ENCODE measurements at places on chromosomes 13 and 19.

GRCh38 chr19:3899531-3900294 is 19.2 kb downstream of the ATCAY start:
- no peak for DNase-seq

- no peak for DNase-seq
These were observed 6.6 kb upstream of the FLT3 start for GRCh38 chr13:28106976-28107375.

DNA sequence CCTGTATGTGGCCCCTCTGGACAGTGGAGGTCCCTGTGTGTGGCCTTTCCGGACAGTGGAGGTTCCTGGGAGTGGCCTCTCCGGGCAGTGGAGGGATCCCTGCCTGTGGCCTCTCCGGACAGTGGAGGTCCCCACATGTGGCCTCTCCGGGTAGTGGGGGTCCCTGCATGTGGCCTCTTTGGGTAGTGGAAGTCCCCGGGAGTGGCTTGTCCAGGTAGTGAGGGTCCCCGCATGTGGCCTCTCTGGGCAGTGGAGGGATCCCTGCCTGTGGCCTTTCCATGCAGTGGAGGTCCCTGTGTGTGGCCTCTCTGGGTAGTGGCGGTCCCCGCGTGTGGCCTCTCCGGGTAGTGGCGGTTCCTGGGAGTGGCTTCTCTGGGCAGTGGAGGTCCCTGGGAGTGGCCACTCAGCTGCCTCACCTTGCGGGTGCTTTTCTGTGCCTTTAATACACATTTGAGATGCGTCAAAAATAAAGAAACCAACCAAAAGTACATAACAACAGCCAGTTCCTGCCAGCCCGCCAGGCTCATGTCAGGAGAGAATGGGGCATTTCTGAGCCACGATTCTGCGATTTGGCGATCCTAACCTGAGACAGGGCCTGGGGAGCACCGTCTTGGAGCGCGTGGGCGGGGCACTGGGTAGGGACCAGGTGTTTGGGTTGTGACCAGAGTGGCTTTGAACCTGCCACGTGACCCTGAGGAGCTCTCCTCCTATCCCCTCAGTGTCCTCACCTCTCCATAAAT is 194.7 kb downstream of the ZNF536 start:
- no peak for DNase-seq

DNA sequence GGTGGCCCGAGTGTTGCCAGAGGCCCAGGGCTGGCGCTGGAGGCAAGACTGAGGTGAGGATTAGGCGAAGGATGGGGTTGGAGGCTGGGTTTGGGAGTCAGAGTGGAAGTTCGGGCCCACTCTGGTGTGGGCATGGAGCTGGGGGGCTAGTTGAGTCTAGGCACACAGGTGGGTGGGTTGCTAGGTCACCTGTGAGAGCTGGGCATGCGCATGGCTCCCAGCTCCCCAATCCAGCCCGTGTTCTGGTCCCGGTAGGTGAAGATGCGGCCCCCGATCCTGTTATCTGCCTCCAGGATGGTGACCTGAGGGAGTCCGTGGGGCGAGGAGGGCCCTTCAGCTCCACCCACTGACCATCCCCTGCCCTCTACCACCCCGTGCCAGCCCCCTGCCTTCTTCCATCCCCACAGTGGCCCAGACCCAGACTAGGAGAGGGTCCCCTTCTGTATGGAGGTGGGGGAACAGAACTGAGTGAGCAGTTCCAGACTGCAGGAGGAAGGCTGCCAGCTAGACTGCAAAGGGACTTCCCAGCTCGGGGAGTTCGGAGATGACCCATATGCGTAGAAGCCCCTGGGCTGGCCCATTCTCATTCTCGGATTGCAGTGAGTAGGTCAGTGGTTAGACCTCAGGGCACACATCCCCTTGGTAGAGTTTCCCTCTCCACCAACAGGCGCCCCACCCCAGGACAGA is 1.7 kb downstream of the IL4I1 start:
- peak; percentile 64 for DNase-seq

- DNase-seq: no peak
These were observed 6.0 kb upstream of the CCNP start for GRCh38 chr19:40232479-40232878.

- DNase-seq: no peak
These were observed 752 bp downstream of the RPL18A start for GRCh38 chr19:17860331-17860992.

DNA sequence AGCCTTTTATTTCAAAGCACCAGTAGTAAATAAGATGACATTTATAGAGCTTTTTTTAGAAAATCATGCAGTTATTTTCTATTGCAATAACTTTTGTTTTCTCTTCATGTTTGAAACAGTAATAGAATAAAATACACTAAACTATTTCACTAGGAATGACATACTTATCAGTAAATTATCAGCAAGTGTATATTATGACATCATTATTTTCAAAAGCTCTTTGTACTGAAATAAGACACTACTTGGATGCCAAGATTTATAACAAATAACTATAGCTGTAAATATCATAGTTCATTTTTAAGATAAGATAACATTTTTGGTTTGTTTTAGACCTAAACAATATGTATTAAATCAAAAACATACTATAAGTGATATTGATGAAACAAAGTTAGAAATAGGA is 56.8 kb downstream of the STOML3 start:
- no peak for DNase-seq

DNA sequence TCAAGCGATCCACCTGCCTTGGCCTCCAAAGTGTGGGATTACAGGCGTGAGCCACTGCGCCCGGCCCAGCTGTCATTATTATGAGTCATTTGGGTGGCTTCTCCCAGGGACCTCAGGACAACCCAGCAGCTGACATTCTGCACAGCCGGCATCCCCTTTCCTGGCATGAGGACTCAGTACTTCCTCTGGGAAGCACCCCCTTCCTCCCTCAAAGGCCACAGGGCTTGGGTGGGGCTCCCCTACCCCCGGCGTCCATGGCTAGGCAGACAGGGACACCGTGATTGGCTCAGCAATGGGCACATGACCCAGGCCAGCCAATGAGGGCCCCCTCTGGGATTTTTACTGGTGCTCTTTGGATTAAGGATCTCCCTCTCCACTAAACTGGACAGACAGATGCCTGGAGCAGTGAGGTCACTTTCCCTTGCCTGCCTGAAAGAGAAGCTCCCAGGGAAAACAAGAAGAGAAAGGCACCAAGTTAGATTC is 6.0 kb downstream of the KANK2 start:
- no peak for DNase-seq

GRCh38 chr13:44719857-44720671 is 143.9 kb upstream of the TSC22D1 start:
- DNase-seq: no peak

- DNase-seq: peak; percentile 19
These were observed 100.3 kb upstream of the DOCK9 start for GRCh38 chr13:99078017-99078771.

- no peak for DNase-seq
These were observed 210.9 kb upstream of the SPRY2 start for GRCh38 chr13:80551650-80552497.

DNA sequence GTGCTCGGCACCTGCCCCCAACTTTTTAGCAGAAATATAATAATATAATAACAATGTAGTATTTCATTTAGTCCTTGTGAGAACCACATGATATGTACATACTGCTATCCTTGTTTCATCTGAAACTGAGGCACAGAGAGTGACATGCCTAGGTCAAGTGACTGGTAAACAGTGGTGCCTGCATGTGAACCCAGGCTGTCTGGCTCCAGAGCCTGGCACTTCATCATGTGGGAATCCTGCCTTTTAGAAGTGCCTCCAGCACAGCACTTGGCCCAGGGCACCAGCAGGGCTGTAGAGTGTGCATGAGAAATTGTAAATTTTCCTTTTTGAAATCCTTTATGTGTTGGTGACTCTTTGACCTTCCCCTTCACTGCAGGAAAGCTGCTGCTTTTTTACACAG is 27.4 kb downstream of the PRAM1 start:
- DNase-seq: no peak

GRCh38 chr13:51811920-51812451 is 8.0 kb upstream of the DHRS12 start:
- DNase-seq: no peak

DNA sequence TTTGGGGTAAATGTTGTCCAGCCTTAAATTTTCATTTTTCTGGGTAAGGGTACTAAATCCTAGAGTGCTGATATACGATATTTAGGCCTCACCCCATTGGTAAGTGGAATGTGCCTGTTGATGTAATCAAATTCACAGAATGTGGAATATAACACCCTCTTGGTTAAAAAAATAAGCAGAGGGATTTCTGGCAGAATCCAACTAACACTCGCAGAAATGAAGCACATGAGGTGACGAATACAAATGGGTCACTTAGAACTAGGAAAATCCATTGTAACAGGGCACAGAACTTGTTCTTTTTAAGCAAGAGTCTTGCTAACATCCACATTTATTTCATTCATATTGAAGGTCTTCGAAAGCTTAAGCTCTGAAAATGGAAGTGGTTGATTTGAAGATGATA is 320.3 kb downstream of the SHISA2 start:
- no peak for DNase-seq

DNA sequence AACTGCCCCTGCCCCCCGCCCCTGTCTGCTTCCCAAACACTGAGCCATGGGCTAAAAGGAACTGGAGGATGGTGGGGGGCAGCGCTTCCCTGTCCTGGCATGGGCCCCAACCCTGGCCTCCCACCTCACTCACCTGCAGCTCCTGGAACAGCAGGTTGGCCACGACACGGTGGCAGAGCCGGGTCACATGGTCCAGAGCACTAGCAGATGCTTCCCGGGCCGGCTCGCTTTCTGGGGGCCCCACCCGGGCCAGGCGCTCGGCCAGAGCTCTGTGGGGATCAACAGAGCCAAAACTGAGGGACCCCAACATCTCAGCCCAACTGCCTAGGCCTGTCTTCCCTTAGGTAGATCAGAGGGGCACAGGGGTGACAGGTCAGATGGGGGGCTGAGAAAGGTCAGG is 20.6 kb downstream of the EXOC3L2 start:
- DNase-seq: no peak

- DNase-seq: no peak
These were observed 9.9 kb upstream of the ZNF14 start for GRCh38 chr19:19742773-19743172.

- no peak for DNase-seq
These were observed 83.9 kb upstream of the OLFM4 start for GRCh38 chr13:52944697-52945096.

DNA sequence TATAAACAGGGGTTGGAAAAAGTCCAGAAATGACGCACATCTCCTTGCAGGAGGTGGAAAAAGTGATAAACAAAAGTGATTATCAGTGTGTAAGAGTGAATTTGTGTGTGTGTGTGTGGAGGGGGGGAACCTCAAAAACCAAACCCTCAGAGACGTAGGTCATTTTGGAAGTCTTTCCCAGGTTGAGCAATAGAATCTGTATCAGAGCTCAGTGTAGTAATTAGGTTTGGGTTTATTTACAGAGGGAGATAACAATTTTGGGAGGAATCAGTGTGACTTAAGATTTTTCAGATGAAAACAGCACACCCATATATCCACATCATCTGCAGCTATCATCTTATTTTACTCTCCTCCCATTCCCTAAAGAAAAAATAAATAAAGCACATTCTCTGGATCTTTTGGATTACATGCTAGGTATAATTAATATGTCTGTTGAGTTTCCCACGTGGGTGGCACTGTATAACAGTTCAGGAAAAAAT is 406.4 kb downstream of the FGF9 start:
- DNase-seq: no peak

- DNase-seq: no peak
These were observed 108.7 kb upstream of the MBNL2 start for GRCh38 chr13:97113231-97114001.

DNA sequence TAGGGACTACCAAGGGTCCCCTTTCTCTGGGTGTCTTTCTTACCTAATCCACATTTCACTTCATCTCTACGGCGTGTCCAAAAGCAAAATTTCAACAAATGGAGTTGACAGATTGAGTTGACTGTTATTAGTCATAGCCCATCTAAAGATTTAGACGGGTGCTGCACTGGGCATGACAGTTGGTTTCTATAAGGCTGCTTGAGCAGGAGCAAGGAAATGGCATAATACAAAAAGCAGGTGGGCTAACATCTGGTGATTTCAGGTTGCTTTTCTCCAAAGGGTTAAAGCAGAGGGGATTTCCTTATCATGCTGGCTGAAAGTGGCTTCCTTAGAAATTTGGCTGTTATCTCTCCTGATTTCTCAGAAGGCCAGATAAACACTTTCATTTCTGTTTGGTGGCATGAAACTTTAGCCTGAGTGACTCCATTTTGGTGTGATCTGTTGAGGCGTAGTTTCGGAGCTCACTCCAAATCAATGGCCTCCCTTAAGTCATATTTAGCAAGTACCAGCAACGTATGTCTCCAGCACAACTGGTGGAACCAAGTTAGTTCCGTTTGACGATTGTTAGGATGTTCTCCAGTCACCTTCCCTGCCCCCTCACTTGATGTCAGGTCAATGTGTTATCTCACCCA is 440.4 kb downstream of the FGF9 start:
- no peak for DNase-seq

DNA sequence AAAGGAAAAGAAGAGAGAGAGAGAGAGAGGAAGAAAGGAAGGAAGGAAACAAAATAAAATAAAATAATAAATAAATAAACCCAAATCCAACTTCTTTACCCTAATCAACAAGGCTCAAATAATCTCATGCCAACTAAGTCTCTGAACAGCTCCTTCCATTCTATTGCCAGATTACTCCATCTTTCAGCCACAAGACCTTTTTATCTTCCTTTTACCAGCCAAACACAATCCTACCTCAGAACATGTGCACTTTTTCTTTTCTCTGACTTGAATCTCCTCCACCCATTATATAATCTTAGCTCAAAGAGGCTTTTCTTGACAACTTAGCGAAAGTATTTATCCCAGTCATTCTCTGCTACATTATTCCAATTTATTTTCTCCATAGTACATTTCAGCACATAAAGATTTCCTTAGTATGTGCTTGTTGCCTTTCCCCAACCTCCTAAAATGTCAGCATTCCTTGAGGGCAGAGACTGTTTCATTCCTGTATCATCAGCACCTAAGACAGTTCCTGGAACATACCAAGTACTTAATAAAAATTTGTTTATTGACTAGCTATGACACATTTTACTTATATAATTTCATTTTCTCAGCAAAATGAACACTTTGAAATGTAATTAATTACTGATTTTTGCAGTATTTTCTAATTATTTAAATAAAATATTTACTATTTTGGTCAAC is 33.5 kb upstream of the USPL1 start:
- no peak for DNase-seq

GRCh38 chr19:23415034-23415433 is 19.8 kb upstream of the ZNF91 start:
- no peak for DNase-seq

DNA sequence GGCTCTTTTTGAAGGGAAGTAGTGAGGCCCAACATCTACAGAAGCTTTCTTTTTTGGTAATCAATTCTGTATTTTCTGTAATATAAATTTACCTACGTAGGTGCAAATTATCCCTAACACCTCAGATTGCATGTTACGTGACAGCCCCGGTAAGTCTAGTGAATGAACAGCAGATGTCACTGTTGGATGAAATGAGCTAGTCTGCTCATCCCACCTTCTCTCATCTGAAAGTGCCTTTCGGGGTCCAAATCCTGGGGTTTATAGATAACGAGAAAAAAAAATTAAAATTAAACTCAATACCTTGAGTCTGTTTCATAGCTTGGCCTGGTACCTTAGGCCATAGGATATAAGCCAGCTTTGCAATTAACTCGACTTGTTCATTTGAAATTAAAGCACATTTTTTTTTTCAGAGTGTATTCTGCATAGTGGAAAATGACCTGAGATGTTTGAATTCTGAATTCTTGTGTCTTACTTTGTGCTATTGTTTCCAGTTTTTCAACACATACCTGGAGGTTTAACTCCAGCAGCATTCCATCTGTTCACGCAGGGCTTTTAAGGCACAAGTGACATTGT is 548.2 kb downstream of the GPC5 start:
- DNase-seq: no peak

Measured in CD4-positive, alpha-beta T cell treated with Interleukin-21 for 1 hour (primary cell).